ENCODE measurements at places on chromosomes 4 and X. TPM values are rescaled to one million over a fixed set of nuclear protein-coding genes. Genes with fewer than 3 reads are reported as not detected.

FAM184B gene
- total RNA-seq: 0.15 TPM

PPID gene
- 87.6 TPM for total RNA-seq

ZCCHC18 gene
- 0.54 TPM for total RNA-seq

GAGE1 gene
- not detected for total RNA-seq

FGF13 gene
- total RNA-seq: 36.5 TPM

RASSF6 gene
- total RNA-seq: not detected

PDE5A gene
- 1.2 TPM for total RNA-seq

NLRP2B gene
- total RNA-seq: not detected

TMEM150C gene
- 0.34 TPM for total RNA-seq

FGD1 gene
- total RNA-seq: 21.5 TPM

DNA sequence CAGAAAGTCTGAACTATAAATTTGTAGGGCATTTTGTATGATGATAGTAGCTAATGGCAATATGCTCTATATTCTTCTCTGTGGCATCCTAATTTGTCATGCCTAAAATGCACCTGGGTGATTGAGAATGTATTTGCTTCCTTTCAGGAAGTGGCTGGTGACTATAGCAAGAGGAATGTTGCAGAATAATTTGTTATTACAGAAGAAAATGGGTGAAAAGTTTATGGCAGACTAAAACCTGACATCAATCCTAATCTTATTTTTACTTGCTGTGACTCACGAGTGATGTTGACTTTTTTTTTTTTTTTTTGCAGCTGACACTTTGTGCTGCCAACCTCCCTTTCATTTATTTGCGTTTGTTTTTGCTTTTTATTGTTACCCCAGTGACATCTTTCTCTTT, 141.1 kb downstream of the MSL3 start:
- peak; percentile 74 for DNase-seq
- H3K27me3 ChIP-seq: no peaks in the 10 kb centered on the region
- no peak overlapping the region for H3K27ac ChIP-seq

- H3K27ac ChIP-seq: no peak overlapping the region
- H3K4me3 ChIP-seq: no peak overlapping the region
- no peaks in the 10 kb centered on the region for H3K27me3 ChIP-seq
- no peaks in the 10 kb centered on the region for H3K36me3 ChIP-seq
Observed at GRCh38 chrX:101450961-101451360, 34.3 kb upstream of the ARMCX4 start.

DNA sequence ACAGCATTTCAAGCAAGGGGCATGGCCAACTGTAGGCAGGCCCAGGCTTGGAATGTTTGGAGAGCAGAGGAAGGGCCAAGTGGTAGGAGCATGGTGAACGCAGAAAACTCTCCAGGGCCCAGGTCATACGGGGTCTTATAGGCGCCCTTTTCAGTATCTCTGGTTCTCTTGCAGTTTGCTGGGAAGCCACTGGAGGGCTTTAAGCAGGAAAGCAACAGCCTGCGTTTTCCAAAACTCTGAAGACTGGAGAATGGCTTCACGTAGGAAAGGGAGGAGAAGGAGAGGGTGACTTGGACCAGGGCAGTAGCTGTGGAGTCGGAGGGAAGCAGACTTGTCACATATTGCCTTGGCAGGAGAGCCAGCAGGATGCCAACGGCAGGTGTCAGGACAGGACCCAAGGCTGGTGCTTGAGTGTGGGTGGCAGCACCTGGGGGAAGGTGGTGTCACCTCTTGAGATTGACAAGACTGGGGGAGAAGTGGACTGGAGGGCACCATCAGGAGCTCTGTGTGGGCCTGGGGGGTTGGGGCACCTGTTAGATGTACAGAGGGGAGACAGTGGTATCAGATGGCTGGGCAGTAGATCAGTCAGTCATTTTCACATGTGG, 21.9 kb downstream of the TKTL1 start:
- no peak overlapping the region for H3K27ac ChIP-seq
- H3K36me3 ChIP-seq: no peaks in the 10 kb centered on the region
- H3K27me3 ChIP-seq: peaks cover under 1% of the 10 kb centered on the region
- H3K4me3 ChIP-seq: no peak overlapping the region
- DNase-seq: peak; percentile 42
- H3K4me1 ChIP-seq: no peaks in the 10 kb centered on the region

DNA sequence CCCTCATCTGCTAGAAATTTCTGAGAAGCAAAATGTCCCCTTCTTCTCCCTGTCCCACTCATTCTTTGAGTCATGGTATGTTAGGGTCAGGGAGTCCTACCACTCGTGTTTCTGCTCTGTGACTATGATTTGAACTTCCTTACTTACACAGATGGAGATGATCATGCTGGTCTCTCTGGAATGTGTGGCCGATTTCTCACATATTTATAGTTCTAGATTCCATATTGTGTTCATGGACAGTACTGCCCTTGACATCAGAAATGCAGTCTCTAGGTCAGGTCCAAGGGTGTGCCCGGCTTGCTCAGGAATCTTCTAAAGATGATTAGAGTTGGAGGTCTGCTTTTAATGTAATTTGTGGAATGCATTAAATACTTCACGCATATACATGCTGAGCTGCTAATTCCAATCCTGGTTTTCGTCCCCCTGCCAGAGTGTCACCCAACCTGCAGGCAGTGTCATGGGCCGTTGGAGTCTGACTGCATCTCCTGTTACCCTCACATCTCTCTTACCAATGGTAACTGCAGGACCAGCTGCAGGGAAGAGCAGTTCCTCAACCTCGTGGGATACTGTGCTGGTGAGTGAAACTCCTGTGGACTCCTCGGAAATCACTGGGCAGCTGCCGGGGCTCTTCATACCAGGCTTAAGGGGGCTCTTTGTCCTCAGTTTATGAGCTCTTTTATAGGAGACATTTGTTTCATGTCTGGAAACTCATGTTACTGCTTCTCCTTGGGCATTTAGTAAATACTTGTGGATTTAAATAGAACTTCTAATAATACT, 214.1 kb upstream of the ANXA3 start:
- no peaks in the 10 kb centered on the region for H3K4me1 ChIP-seq
- H3K27ac ChIP-seq: no peak overlapping the region
- no peaks in the 10 kb centered on the region for H3K36me3 ChIP-seq
- no peaks in the 10 kb centered on the region for H3K27me3 ChIP-seq

DNA sequence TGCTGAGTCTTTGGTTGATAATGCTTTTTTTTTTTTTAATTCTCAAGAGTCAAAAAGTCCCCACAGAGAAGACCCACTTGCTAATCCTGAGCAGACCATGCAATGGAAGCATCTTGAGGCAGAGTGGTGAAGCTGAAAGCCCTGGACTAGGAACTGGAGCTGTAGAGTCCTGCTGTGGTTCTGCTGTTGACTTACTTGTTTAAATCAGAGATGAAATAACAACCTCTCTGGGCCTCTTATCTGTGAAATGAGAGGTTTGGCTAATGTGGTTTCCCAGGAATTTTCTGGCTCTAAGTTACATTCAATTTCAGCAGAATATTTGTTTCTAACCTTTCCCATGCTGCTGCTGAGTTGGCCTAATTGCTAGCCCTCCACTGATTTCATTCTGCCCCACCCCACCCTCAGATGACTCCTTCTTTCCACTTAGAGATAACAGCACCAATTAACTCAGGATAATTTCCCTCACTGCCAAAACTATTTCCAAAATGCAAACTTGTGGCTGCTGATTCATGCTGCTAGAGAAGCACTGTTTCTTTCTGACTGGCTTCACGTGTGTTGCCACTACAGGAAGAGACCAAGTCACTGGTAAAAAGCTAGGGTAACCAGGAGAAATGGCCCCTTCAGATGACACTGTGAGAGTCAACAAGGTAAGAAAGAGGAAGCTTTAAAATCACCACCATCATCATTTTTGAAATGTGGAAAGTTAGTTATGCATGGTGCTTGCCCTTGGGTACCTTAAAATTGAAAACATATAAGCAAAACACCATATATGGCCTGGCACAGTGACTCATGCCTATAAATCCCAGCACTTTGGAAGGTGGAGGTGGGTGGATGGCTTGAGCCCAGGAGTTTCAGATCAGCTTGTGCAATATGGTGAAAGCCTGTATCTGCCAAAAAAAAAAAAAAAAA, 326.4 kb downstream of the DCHS2 start:
- H3K27ac ChIP-seq: no peak overlapping the region
- no peak overlapping the region for H3K4me3 ChIP-seq
- no peaks in the 10 kb centered on the region for H3K36me3 ChIP-seq
- no peaks in the 10 kb centered on the region for H3K4me1 ChIP-seq

GRCh38 chrX:28880136-28880535, 292.9 kb downstream of the IL1RAPL1 start:
- H3K36me3 ChIP-seq: no peaks in the 10 kb centered on the region
- no peak for DNase-seq
- no peaks in the 10 kb centered on the region for H3K27me3 ChIP-seq
- no peak overlapping the region for H3K4me3 ChIP-seq
- no peaks in the 10 kb centered on the region for H3K4me1 ChIP-seq

- no peak overlapping the region for H3K27ac ChIP-seq
- no peaks in the 10 kb centered on the region for H3K4me1 ChIP-seq
- no peak overlapping the region for H3K4me3 ChIP-seq
- no peaks in the 10 kb centered on the region for H3K36me3 ChIP-seq
- DNase-seq: no peak
Observed at GRCh38 chrX:68049466-68049865, 383.8 kb downstream of the OPHN1 start.

- H3K36me3 ChIP-seq: no peaks in the 10 kb centered on the region
- no peak overlapping the region for H3K27ac ChIP-seq
- no peak overlapping the region for H3K4me3 ChIP-seq
- H3K4me1 ChIP-seq: no peaks in the 10 kb centered on the region
- DNase-seq: no peak
- no peaks in the 10 kb centered on the region for H3K27me3 ChIP-seq
Observed at GRCh38 chr4:71400810-71401209, 62.0 kb downstream of the SLC4A4 start.

DNA sequence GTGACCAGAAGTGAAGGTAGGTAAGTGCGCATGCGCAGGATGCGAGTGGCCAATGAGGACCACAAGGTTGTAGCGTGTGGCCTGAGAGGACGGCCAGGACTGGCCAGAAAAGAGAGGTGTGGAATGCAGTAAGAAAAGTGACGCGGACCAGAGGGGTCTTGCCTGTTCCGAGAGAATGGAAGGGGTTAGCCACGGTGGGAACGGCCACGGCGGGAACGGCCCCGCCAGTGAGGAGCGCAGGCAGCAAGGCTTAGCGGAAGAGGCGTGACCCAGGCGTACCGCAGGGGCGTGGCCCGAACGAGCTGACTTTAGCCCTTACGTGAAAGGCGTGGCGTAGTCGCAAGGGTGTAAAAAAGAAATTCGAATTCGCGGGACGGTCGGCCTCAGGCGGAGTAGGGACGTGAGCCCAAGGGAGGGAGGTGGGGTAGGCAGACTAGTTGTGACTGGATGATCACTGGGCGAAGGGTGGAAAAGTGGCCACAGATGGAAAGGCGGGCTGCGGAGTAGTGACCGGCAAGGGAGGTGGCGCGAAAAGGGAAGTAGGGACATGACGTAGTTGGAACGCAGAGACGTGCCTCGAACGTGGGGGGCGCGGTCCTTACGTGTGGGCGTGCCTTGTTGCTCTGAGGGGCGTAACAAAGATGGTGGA, 10.4 kb upstream of the CLTRN start:
- H3K27ac ChIP-seq: peak overlapping the region; percentile 96
- H3K4me1 ChIP-seq: peaks cover 25% of the 10 kb centered on the region
- H3K36me3 ChIP-seq: no peaks in the 10 kb centered on the region
- H3K4me3 ChIP-seq: peak overlapping the region; percentile 75
- peak; percentile 95 for DNase-seq
- peaks cover 1% of the 10 kb centered on the region for H3K27me3 ChIP-seq

- H3K4me3 ChIP-seq: peak overlapping the region; percentile 98
- DNase-seq: no peak
- H3K36me3 ChIP-seq: peaks cover 46% of the 10 kb centered on the region
- H3K27me3 ChIP-seq: no peaks in the 10 kb centered on the region
Observed at GRCh38 chr4:780716-781492, 45.0 kb downstream of the CPLX1 start.

DNA sequence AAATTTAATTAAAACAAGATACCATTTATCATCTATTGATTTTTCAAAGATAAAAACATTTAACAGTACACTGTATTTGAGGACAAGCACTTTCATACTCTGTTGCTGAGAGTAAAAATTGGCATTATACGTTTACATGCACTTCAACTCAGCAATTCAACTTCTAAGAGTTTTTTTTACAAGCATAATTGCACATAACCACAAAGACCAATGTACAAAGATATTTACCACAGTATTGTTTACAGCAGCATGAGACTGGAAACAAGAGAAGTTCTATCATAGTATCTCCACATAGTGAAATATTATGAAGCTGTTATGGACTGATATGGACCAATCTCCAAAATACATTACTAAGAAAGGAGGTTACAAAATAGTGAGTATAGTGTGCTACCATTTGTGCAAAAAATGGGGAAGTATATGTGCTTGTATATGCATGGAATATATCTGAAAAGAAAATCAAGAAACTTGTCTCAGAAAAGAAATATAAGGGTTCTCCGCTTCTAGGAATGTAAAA, 10.9 kb downstream of the GAB3 start:
- no peak overlapping the region for H3K4me3 ChIP-seq
- no peaks in the 10 kb centered on the region for H3K27me3 ChIP-seq
- no peaks in the 10 kb centered on the region for H3K4me1 ChIP-seq
- DNase-seq: no peak

- no peaks in the 10 kb centered on the region for H3K36me3 ChIP-seq
- peak overlapping the region; percentile 22 for H3K27ac ChIP-seq
- H3K4me3 ChIP-seq: no peak overlapping the region
Observed at GRCh38 chr4:141768954-141769353, 132.6 kb downstream of the IL15 start.

GRCh38 chr4:158162631-158163030, 10.2 kb downstream of the GASK1B start:
- H3K27ac ChIP-seq: no peak overlapping the region
- no peak overlapping the region for H3K4me3 ChIP-seq
- DNase-seq: no peak
- no peaks in the 10 kb centered on the region for H3K27me3 ChIP-seq
- peaks cover 10% of the 10 kb centered on the region for H3K4me1 ChIP-seq
- H3K36me3 ChIP-seq: no peaks in the 10 kb centered on the region

- no peaks in the 10 kb centered on the region for H3K27me3 ChIP-seq
- no peak overlapping the region for H3K27ac ChIP-seq
- H3K4me3 ChIP-seq: no peak overlapping the region
- H3K36me3 ChIP-seq: no peaks in the 10 kb centered on the region
- DNase-seq: peak; percentile 46
- no peaks in the 10 kb centered on the region for H3K4me1 ChIP-seq
Observed at GRCh38 chr4:169723207-169723965, 34.4 kb downstream of the HPF1 start.

- no peak overlapping the region for H3K4me3 ChIP-seq
- no peaks in the 10 kb centered on the region for H3K27me3 ChIP-seq
- H3K36me3 ChIP-seq: no peaks in the 10 kb centered on the region
- no peaks in the 10 kb centered on the region for H3K4me1 ChIP-seq
- DNase-seq: no peak
- H3K27ac ChIP-seq: no peak overlapping the region
Observed at GRCh38 chr4:86152454-86152853, 207.4 kb downstream of the MAPK10 start.

DNA sequence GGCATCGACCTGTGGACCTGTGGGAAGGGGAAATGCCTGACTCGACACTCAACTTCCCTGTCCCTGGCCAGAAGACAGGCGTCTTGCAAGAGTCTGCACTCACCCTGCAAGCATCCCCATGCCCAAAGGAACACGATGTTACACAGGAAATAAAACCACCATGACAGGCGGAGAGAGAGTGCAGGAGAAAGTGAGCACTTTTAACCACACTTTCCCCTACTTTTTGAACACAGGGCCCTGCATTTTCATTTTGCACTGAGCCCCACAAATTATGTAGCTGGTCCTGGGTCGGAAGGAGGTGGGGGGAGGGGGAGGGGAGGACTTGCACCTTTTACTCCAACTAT, 13.8 kb upstream of the MAN2B2 start:
- no peaks in the 10 kb centered on the region for H3K36me3 ChIP-seq
- H3K4me3 ChIP-seq: no peak overlapping the region

GRCh38 chrX:133513123-133513522, 97.8 kb upstream of the GPC4 start:
- DNase-seq: no peak
- no peak overlapping the region for H3K27ac ChIP-seq
- no peaks in the 10 kb centered on the region for H3K36me3 ChIP-seq
